ENCODE measurements at places on chromosomes 4 and X. TPM values are rescaled to one million over a fixed set of nuclear protein-coding genes. Genes with fewer than 3 reads are reported as not detected.

The DRD5 gene
- total RNA-seq: not detected

The GATA1 gene
- not detected for total RNA-seq

The PUDP gene
- 22.8 TPM for total RNA-seq

The NUDT9 gene
- 23.7 TPM for total RNA-seq

The CAMK2D gene
- 13.7 TPM for total RNA-seq

The RTL5 gene
- total RNA-seq: 2.2 TPM

The ASB9 gene
- total RNA-seq: 26.5 TPM

The HDAC6 gene
- total RNA-seq: 28.8 TPM

The MED28 gene
- total RNA-seq: 29.1 TPM

The PCDH19 gene
- total RNA-seq: 0.02 TPM

The ART3 gene
- not detected for total RNA-seq

The PDE6B gene
- total RNA-seq: not detected

The ARAP2 gene
- 0.47 TPM for total RNA-seq

The BTC gene
- 0.91 TPM for total RNA-seq

The NR3C2 gene
- 0.01 TPM for total RNA-seq

The ANKRD50 gene
- total RNA-seq: 4.9 TPM

The AIFM1 gene
- 68.7 TPM for total RNA-seq

The CT83 gene
- total RNA-seq: not detected

The AKAP4 gene
- 0.14 TPM for total RNA-seq

The TADA2B gene
- total RNA-seq: 13.2 TPM

The GNRHR gene
- not detected for total RNA-seq

The PCGF3 gene
- 21.6 TPM for total RNA-seq

The EMCN gene
- not detected for total RNA-seq

The SPACA5 gene
- total RNA-seq: not detected

The ARR3 gene
- not detected for total RNA-seq

The UPF3B gene
- total RNA-seq: 16.2 TPM

The SUPT20HL1 gene
- not detected for total RNA-seq

The ARHGEF38 gene
- not detected for total RNA-seq

The CCNA2 gene
- 42.7 TPM for total RNA-seq

The TRPC5OS gene
- total RNA-seq: not detected

The ANK2 gene
- total RNA-seq: 0.68 TPM

The ETFDH gene
- total RNA-seq: 5.2 TPM

Measured in A549 treated with AZD2906 at 1 μM for 4 hours (cell line).